ENCODE measurements at places on chromosomes 5 and 9.

GRCh38 chr9:78598120-78598519 is 301.2 kb downstream of the PSAT1 start:
- no peak overlapping the region for H3K4me3 ChIP-seq
- no peaks in the 10 kb centered on the region for H3K27me3 ChIP-seq
- H3K4me1 ChIP-seq, result no peaks in the 10 kb centered on the region
- no peak overlapping the region for H3K27ac ChIP-seq

- no peak overlapping the region for H3K4me3 ChIP-seq
- H3K36me3 ChIP-seq, result no peaks in the 10 kb centered on the region
- H3K27me3 ChIP-seq, result peaks cover under 1% of the 10 kb centered on the region
- H3K4me1 ChIP-seq, result no peaks in the 10 kb centered on the region
- no peak overlapping the region for H3K27ac ChIP-seq
- no peak for DNase-seq
Observed at GRCh38 chr5:88707216-88707965, 175.6 kb downstream of the MEF2C start.

DNA sequence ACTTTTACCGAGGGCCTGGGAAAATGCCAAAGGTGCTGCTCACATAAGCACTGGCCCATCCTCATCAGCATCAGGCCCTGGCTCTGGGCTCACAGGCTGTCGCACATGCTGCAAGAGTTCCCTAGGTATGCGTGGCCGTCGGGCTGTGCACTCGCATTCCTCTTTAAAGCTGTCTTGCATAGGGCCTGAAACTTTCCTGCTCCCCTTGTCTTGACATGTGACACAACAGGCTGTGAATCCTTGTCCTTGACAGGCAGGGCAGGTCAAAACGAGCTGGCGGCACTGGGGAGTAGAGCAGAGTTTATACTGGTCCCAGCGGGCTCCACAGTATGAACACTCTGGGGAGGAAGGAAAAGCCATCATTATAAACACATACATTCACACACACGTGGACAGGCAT is 30.7 kb downstream of the TSTD2 start:
- DNase-seq, result no peak
- H3K36me3 ChIP-seq, result peaks cover 44% of the 10 kb centered on the region
- no peak overlapping the region for H3K4me3 ChIP-seq
- H3K27me3 ChIP-seq, result no peaks in the 10 kb centered on the region

DNA sequence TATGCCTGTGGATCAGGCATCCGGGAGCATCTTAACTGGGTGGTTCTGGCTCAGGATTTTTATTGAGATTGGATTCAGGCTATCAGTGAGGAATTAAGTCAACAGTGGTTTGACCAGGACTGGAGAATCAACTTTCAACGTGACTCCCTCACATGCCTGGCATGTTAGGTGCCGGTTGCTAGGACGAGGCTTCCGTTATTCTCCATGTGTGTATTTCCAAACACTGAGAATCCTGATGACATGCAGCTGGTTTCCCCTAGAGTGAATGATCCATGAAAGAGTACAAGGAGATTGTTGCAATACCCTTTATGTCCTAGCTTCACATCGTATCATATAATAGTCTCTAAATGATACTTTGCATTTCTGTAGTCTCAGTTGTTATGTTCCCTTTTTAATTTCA is 529.2 kb downstream of the ANXA1 start:
- H3K4me1 ChIP-seq, result no peaks in the 10 kb centered on the region
- H3K27ac ChIP-seq, result no peak overlapping the region
- no peak for DNase-seq
- H3K36me3 ChIP-seq, result no peaks in the 10 kb centered on the region
- no peak overlapping the region for H3K4me3 ChIP-seq

GRCh38 chr9:135480071-135480939 is 723 bp downstream of the PPP1R26 start:
- peak overlapping the region; percentile 60 for H3K4me3 ChIP-seq
- no peak overlapping the region for H3K27ac ChIP-seq
- H3K36me3 ChIP-seq, result peaks cover 9% of the 10 kb centered on the region

DNA sequence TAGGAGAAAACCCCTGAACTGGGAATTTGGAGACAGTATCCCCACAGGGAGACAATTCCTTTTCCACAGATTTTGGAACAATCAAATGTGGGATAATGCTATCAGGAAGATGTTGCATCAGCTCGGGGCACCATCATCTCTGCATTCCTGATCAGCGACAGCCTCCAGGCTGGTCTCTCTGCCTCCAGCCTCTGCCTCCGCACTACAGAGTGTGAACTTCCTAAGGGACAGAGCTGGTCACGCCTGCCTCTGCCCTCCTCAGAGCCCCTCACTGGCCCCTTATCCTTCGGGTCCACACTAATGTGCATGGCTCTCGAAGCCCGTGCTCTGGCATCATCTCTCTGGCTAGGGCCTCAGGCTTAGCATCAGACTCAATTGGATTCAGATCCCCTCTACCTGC is 8.6 kb downstream of the FOXI1 start:
- H3K27me3 ChIP-seq, result no peaks in the 10 kb centered on the region
- H3K4me1 ChIP-seq, result peaks cover 32% of the 10 kb centered on the region
- no peak overlapping the region for H3K4me3 ChIP-seq
- no peak for DNase-seq
- H3K36me3 ChIP-seq, result no peaks in the 10 kb centered on the region

- DNase-seq, result no peak
- H3K4me1 ChIP-seq, result peaks cover 44% of the 10 kb centered on the region
Observed at GRCh38 chr9:114806526-114806900, 674 bp upstream of the TNFSF15 start.

GRCh38 chr5:67963789-67964519 is 251.6 kb upstream of the PIK3R1 start:
- H3K27me3 ChIP-seq, result no peaks in the 10 kb centered on the region
- H3K27ac ChIP-seq, result no peak overlapping the region
- DNase-seq, result no peak
- H3K4me3 ChIP-seq, result no peak overlapping the region
- H3K4me1 ChIP-seq, result no peaks in the 10 kb centered on the region
- H3K36me3 ChIP-seq, result no peaks in the 10 kb centered on the region

GRCh38 chr5:4373051-4373820 is 766.9 kb upstream of the ADAMTS16 start:
- H3K27me3 ChIP-seq, result no peaks in the 10 kb centered on the region
- H3K36me3 ChIP-seq, result no peaks in the 10 kb centered on the region
- H3K4me3 ChIP-seq, result no peak overlapping the region

GRCh38 chr5:135019314-135019713 is 14.7 kb downstream of the PITX1 start:
- H3K36me3 ChIP-seq, result no peaks in the 10 kb centered on the region
- H3K4me3 ChIP-seq, result no peak overlapping the region
- no peak overlapping the region for H3K27ac ChIP-seq
- no peaks in the 10 kb centered on the region for H3K4me1 ChIP-seq

DNA sequence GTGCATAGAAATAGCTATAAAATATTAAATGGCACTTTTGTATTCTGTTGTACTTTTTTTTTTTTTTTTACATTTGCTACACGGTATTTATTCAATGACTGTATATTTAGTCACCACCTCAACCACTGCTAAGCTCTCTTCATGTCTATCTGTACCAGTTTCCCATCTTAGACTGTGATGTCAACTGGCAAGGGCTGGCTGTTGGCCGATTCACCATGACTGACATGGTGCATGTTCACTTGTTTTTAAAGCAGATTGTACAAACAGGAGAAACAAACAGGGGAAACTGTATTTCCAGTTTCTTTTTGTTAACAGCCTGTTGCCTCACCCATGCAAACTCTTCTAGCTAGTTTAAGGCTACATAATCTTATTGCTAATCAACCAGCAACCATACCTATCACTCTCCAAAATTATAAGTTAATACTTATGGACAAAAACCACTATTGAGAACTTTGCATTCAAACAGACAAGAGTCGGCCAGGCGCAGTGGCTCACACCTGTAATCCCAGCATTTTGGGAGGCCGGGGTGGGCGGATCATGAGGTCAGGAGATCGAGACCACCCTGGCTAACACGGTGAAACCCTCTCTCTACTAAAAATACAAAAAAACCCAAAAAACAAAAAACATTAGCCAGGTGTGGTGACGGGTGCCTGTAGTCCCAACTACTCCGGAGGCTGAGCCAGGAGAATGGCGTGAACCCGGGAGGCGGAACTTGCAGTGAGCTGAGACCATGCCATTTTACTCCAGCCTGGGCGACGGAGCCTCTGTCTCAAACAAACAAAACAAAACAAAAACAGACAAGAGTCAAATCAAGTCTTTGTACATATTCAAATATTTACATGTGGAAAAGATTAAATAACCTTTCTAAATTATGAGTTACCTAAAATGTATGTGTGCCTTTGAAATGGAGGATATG is 13.2 kb downstream of the ZFAND5 start:
- no peaks in the 10 kb centered on the region for H3K27me3 ChIP-seq
- DNase-seq, result no peak

- no peak for DNase-seq
- no peak overlapping the region for H3K27ac ChIP-seq
Observed at GRCh38 chr5:87260604-87261192, 7.0 kb upstream of the RASA1 start.

- H3K27me3 ChIP-seq, result no peaks in the 10 kb centered on the region
- H3K36me3 ChIP-seq, result peaks cover 63% of the 10 kb centered on the region
- DNase-seq, result no peak
Observed at GRCh38 chr9:6852243-6852963, 94.6 kb downstream of the KDM4C start.

GRCh38 chr9:114259798-114260523 is 62.9 kb upstream of the ORM1 start:
- no peaks in the 10 kb centered on the region for H3K27me3 ChIP-seq
- H3K4me1 ChIP-seq, result no peaks in the 10 kb centered on the region

DNA sequence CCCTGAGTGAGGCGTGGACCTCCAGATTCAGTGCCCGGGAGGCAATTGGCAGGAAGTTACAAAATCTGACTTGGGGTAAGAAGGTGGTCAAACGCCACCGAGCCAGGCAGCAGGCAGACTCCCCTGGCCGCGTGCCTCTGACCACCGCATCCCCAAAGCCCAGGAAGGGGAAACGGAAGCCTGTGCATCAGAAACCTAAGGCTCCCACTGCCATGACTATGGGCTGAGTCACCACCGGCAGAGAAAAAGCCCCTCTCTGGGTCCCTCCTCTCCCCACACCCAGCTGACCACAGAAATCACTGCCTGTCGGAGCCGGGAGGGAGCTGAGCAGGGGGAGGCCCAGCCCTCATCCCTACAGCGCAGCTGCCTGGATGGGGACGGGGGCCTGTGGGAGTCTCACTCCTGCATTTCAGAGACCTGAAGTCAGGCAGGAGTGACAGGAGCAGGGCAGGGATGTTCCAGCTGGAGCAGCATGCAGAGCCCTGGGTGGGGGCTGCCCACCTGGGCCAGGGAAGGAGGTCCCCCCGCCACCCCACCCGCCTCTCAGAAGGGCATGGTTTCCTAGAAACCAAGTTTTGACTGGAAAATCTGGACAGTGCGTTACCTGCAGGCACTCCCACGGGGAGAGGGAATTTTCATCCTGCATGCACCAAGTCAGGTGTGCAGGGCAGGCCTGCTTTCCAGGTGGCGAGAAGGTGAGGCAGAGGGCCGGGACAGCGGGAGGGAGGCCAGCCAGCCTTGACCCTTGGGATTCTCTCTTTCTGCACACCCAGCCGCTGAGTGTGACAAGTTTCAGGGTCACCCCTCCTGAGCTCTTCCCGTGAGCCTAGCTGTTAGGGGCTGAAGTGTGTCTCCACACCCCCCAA is 68.2 kb downstream of the LRSAM1 start:
- peaks cover 75% of the 10 kb centered on the region for H3K36me3 ChIP-seq
- no peaks in the 10 kb centered on the region for H3K27me3 ChIP-seq
- peak overlapping the region; percentile 87 for H3K27ac ChIP-seq
- no peak overlapping the region for H3K4me3 ChIP-seq

- no peaks in the 10 kb centered on the region for H3K4me1 ChIP-seq
- no peak for DNase-seq
- no peak overlapping the region for H3K4me3 ChIP-seq
- no peak overlapping the region for H3K27ac ChIP-seq
Observed at GRCh38 chr5:32777733-32778132, 66.6 kb downstream of the NPR3 start.

GRCh38 chr9:115241641-115242040 is 123.7 kb upstream of the TNC start:
- H3K36me3 ChIP-seq, result no peaks in the 10 kb centered on the region
- no peaks in the 10 kb centered on the region for H3K4me1 ChIP-seq
- H3K4me3 ChIP-seq, result no peak overlapping the region
- DNase-seq, result no peak
- no peaks in the 10 kb centered on the region for H3K27me3 ChIP-seq
- no peak overlapping the region for H3K27ac ChIP-seq

DNA sequence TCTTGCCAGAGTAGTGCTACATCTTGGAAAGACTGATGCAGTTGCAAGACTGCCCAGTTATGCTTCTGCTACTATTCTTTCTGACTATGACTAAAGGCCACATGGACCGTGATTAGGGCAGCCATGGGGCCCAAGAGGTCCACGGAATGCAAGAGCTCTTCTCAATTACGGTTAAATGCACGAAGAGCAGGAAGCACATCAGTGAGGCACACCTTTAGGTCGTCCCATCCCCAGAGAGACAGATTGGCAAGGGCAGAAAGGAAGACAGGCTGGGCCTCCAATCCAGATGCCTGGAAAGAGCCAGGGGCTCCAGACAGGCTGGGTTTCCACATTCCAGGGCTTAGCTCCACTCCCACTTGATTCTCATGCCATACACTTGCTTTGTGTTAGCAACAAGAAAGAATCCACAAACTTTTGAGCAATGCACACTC is 132.3 kb upstream of the SLIT3 start:
- H3K27ac ChIP-seq, result no peak overlapping the region
- H3K36me3 ChIP-seq, result no peaks in the 10 kb centered on the region
- no peak overlapping the region for H3K4me3 ChIP-seq
- DNase-seq, result no peak

- H3K27ac ChIP-seq, result peak overlapping the region; percentile 94
- no peaks in the 10 kb centered on the region for H3K27me3 ChIP-seq
- H3K36me3 ChIP-seq, result no peaks in the 10 kb centered on the region
Observed at GRCh38 chr5:5421149-5421960, 1.1 kb upstream of the ICE1 start.

DNA sequence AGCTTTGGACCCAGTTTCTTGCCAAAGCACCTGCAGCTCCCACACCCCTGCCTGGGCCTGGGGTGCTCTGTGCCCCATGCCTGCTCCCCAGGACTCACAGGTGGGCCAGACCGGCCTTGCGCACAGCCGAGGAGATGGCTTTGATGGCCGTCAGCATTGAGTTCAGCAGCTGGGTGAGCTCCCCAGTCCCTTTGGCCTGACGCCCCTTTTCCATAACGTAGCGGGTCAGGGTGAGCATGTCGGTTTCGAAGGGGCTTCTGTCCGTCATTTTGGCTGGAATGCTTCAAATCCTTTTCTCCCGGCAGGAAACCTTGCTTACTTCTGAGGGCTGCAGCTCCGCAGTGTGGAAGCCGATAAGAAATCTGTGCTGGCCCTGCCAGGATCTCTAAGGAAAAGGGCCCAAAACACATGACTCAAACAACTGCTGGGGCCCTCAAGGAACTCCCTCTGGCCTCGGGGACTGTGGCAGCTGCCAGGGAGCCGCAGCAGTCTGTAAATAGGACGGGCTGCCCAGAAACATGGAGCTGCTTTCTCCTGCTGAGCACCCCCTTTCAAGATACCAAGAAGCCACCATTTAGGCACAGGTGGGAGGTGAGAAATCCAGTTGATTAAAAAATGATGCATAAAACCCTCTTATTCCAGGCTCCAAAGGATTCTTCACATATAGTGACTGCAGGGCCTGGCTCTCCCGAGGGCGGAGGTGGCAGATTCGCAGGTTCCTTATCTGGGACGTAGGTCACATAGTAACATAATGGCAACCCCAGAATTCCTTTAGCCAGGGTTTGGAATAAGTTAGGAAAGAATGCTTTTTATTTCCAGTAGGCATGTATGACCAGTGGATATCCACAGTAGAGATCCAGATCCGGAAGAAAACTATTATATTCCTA is at the start of gene FBP2:
TSS of gene FBP2 (minus strand) at position 366 of the 887 bp plus-strand sequence. CDS start at position 268, 98 bp downstream.
- H3K36me3 ChIP-seq, result no peaks in the 10 kb centered on the region
- H3K27me3 ChIP-seq, result no peaks in the 10 kb centered on the region
- no peak within 1 kb of the TSS for H3K27ac ChIP-seq
- H3K4me3 ChIP-seq, result no peak within 1 kb of the TSS
- no peaks in the 10 kb centered on the region for H3K4me1 ChIP-seq

Data from CD14-positive monocyte (primary cell).